ENCODE measurements at places on chromosomes 1 and 21.
A peak's percentile ranks its signal among the peaks of the same experiment; 100 is the strongest.

GRCh38 chr1:97806996-97807520, 113.8 kb downstream of the DPYD start:
- peaks cover 2% of the 10 kb centered on the region for H3K4me1 ChIP-seq
- H3K27ac ChIP-seq: no peak overlapping the region
- H3K36me3 ChIP-seq: peaks cover 2% of the 10 kb centered on the region
- H3K4me3 ChIP-seq: no peak overlapping the region

DNA sequence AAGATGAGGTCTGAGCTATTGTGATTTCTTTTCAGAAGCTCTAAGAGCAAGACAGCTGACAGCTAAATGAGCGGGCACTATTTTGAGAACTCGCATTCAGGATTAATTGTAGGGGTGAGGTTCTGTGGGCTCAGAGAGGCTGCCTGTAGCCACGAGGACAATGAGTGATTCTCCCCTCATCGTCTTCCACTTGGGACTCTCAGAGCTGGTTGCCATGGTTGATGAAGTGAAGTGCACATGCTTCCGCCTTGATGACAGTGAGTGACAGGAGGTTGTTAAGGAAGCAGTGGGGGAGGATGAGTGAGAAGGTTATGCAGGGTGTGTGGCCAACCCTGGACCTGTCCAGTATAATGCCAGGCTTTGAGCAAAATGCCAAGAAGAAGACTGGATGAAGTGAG, 341.7 kb downstream of the PCP4 start:
- no peaks in the 10 kb centered on the region for H3K4me1 ChIP-seq
- no peak overlapping the region for H3K4me3 ChIP-seq
- H3K27me3 ChIP-seq: peaks cover 22% of the 10 kb centered on the region
- DNase-seq: no peak
- H3K27ac ChIP-seq: no peak overlapping the region

- DNase-seq: no peak
- H3K27me3 ChIP-seq: no peaks in the 10 kb centered on the region
- no peak overlapping the region for H3K27ac ChIP-seq
- no peaks in the 10 kb centered on the region for H3K36me3 ChIP-seq
- no peak overlapping the region for H3K4me3 ChIP-seq
Observed at GRCh38 chr21:17981060-17981740, 162.0 kb upstream of the C21orf91 start.

DNA sequence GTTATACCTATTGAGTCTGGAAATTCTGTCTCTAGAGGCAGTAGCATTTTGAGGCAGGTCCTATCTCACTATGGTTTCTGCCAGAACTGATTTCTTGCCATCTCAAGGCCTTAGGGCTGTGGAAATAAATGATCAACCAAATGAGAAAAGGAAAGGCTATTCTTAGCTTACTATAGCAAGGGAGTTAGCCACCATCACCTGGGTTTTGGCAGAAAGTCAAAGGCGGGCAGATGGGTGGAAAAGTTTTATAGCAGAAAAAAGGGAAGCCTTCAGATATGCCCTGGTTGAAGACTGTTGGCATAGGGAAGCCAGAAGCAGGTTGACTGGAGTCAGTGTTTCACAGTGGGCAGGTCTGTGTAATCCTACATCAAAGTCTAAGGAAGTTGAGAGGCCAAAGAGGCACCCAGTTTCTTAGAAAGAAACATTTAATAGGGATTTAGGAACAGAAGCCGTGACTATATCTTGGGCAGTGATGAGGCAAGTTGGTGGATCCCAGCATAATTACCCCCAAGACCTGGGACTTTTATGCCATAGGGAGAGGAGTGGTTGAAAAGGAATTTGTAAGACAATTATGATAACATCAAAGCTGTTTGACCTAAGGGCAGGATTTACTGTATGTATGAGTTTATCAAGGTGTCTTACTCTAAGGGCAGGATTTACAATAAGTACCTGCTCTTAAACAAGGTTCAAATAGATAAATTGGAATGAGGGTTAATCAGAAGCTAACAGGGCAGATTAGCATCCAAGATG, 29.7 kb downstream of the CTH start:
- H3K4me1 ChIP-seq: peaks cover 1% of the 10 kb centered on the region
- H3K36me3 ChIP-seq: peaks cover 3% of the 10 kb centered on the region
- H3K4me3 ChIP-seq: no peak overlapping the region
- no peak overlapping the region for H3K27ac ChIP-seq

DNA sequence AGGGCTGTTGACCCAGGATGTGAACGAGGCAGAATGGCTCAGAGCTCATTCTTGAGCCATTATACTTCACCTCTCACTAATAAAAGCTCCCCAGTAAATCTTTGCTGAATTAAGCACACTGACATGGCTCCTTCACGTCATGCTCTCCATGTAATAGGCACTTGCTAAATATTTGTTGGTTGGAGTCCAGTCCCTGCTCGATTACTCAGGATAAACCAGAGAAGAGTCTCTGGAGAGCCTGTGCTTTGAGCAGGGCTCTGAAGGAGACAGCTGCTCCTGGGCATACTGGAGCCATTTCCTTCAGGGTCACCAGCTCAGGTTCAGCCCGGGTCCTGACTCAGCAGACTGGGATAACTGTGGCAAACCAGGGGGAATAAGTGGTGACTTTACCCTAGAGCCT, 46.9 kb downstream of the HLX start:
- H3K36me3 ChIP-seq: no peaks in the 10 kb centered on the region
- H3K27ac ChIP-seq: no peak overlapping the region
- no peak overlapping the region for H3K4me3 ChIP-seq

DNA sequence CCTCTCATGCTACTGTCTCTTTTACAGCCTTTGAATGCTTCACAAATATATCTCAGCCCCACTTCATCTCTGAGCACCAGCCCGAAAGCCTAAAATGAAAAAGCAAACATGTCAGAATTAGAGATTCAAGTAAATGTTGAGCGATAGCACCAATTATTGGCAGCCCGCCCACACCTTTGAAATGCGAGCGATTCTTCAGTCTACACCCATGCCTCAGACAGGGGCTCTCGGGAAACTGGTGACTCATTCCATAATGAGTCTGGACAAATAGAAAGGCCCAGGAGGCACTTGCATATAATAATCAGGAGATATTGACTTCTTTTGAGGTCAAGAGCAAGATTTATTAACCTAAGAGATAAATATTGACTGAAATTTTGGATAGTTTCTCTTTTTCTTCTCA, 487.3 kb upstream of the PTBP2 start:
- H3K27ac ChIP-seq: peak overlapping the region; percentile 13
- H3K27me3 ChIP-seq: no peaks in the 10 kb centered on the region
- H3K4me1 ChIP-seq: peaks cover 27% of the 10 kb centered on the region
- H3K36me3 ChIP-seq: no peaks in the 10 kb centered on the region
- peak; percentile 55 for DNase-seq

DNA sequence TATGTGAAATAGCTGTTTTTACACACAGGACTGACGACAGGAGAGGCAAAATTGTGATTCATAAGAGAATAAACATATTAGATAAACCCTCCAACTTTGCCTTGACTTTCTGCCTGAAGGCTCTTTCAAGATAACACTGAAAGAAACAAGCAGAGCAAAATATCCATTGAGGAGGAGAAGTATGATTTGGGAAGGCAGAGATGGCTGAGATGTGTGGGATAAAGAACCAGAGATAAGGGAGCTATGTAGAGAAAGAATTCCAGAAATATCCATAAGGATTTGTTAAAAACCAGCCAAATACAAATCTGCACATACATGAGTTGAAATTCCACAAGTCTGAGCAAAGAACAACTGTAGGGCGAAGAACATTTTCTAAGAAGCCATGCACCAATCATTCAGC, 1064.7 kb downstream of the PLA2G4A start:
- H3K36me3 ChIP-seq: no peaks in the 10 kb centered on the region
- H3K4me3 ChIP-seq: no peak overlapping the region
- no peak overlapping the region for H3K27ac ChIP-seq
- no peaks in the 10 kb centered on the region for H3K4me1 ChIP-seq
- H3K27me3 ChIP-seq: no peaks in the 10 kb centered on the region

- peaks cover 32% of the 10 kb centered on the region for H3K27me3 ChIP-seq
- H3K36me3 ChIP-seq: no peaks in the 10 kb centered on the region
- DNase-seq: no peak
- H3K27ac ChIP-seq: no peak overlapping the region
Observed at GRCh38 chr1:216935901-216936300, 212.7 kb upstream of the ESRRG start.

DNA sequence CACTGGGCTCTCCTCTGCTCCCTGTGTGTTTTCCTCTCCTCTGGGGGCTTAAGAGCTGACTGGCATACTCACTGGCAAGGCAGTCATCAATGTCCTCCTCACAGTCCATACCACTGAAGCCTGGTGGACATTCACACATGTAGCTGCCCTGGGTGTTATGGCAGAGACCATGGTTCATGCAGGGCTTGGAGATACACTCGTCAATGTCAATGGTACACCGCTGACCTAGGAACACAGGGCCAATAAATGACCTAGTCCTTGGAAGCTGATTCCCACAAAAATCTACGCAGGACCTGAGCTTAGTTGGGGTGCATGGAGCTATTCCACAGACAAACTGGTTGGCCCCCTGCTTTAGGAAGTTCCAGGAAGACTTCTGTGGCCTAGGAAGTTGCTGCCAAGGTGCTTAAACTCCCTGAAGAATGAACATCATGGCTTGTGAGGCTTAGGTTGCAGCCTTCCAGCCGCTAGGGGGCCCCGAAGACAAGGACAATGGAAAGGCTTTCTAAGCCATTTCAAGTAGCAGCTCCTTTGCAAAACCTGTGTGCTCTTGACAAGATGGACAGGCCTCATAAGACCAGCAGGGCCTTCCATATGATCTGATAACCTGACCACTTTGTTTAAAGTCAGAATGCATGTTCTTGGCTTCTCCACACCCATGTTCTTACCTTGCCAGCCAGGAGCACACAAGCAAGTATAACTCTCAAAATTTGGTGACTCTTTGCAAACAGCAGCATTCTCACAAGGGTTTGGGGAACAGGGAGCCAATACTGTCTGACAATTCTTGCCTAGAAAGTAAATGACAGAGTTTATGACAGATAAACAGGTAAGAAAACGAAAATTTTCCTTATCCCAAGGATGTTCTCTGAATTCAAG, 52.3 kb upstream of the ADAM30 start:
- H3K36me3 ChIP-seq: peaks cover 45% of the 10 kb centered on the region
- H3K27me3 ChIP-seq: no peaks in the 10 kb centered on the region
- H3K4me1 ChIP-seq: peaks cover 16% of the 10 kb centered on the region
- H3K4me3 ChIP-seq: no peak overlapping the region
- peak; percentile 59 for DNase-seq

GRCh38 chr21:32861866-32862265, 90.3 kb upstream of the PAXBP1 start:
- no peak overlapping the region for H3K4me3 ChIP-seq
- H3K27ac ChIP-seq: no peak overlapping the region
- no peaks in the 10 kb centered on the region for H3K4me1 ChIP-seq

- peak; percentile 43 for DNase-seq
- no peak overlapping the region for H3K27ac ChIP-seq
- H3K4me3 ChIP-seq: peak overlapping the region; percentile 76
- peaks cover 26% of the 10 kb centered on the region for H3K27me3 ChIP-seq
- H3K4me1 ChIP-seq: peaks cover 2% of the 10 kb centered on the region
Observed at GRCh38 chr1:244918421-244919319, 54.3 kb upstream of the HNRNPU start.

DNA sequence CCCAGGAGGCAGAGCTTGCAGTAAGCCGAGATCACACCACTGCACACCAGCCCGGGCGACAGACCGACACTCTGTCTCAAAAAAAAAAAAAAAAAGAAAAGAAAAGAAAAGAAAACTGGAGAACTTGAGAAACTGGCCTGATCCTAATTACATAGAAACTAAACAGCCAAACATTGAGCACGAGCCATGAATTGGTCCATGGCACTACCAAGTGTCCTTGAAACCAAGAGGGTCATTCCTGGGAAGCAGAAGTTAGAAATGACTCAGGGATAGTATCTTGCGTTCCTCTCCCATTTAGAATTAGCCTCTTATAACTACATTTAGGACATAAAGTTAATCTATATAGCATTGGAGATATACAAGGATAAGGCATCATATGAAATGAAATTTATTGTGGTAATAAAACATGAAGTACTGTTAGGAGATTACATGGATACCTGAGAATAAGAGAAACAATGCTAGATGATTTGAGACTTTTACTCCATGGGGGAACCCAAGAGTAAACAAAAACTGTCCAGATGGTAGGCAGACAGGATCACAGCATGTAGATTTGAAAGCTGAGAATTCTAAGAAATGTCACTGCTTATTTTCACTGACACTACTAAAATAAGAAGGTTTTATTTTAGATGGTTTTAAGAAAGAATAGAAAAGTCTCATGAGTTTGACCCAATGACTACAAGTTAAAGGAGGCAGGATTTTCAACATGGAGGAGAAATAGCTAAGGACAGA, 39.5 kb upstream of the CPLANE2 start:
- H3K4me1 ChIP-seq: no peaks in the 10 kb centered on the region
- H3K27ac ChIP-seq: no peak overlapping the region
- H3K4me3 ChIP-seq: no peak overlapping the region
- H3K27me3 ChIP-seq: no peaks in the 10 kb centered on the region
- H3K36me3 ChIP-seq: peaks cover 14% of the 10 kb centered on the region
- no peak for DNase-seq

GRCh38 chr1:220680085-220680687, 10.0 kb upstream of the C1orf115 start:
- no peak for DNase-seq
- H3K27ac ChIP-seq: no peak overlapping the region
- no peaks in the 10 kb centered on the region for H3K4me1 ChIP-seq
- no peaks in the 10 kb centered on the region for H3K36me3 ChIP-seq

Data from mesothelial cell of epicardium (in vitro differentiated cells).